ENCODE measurements at places on chromosomes 3 and 15.
A peak's percentile ranks its signal among the peaks of the same experiment; 100 is the strongest.

GRCh38 chr3:3160826-3161225 lies 18.7 kb downstream of the CRBN start:
- DNase-seq = no peak

DNA sequence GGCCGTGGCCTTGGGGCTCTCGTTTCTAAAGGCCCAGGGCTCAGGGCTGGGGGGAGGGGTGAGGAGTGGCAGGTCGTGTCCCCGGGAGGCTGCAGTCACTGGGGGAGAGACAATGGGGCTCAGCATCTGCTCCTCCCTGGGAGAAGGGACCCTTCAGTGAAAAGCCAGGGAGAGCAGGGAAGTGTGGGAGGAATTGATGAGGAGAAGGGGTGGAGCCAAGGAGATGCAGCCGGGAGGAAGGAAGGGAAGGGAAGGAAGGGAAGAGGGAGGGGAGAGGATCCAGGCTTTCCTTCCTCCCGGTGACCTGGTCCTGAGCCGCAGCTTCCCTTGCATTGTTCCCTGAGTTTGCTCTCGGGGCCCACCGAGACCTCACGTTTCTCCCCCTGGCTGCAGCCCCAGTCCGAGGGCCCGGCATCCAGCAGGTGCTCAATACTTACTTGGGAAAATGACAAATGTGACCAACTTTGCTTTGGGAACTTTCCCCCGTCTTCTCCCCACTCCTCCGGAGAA lies 1.4 kb upstream of the ZNF710 start:
- DNase-seq = no peak

- DNase-seq = peak; percentile 69
Measured at GRCh38 chr15:90071220-90071807, 31.0 kb downstream of the IDH2 start.

DNA sequence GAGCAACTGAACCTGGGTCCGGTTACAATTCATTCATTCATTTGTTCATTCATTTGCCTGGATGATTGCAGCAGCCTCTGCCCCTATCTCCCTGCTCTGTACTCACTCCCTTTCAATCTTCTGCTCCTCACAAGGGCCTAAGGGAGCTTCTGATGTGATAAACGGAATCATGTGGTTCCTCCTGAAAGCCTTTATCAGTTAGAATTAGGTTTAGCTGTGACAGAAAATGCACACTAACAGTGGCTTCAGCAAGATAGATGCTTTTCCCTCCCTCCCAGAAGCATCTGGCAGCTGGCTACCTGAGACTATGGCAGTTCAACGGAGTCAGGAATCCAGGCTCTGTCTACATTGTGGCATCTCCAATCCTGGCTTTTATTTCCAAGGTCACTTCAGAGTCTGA lies 196.0 kb downstream of the ADAMTS9 start:
- DNase-seq = no peak

GRCh38 chr3:86562090-86562489 lies 428.9 kb downstream of the VGLL3 start:
- no peak for DNase-seq
